ENCODE measurements at places on chromosomes 2 and 18. TPM values are rescaled to one million over a fixed set of nuclear protein-coding genes. Genes with fewer than 3 reads are reported as not detected.

ALPG gene
- total RNA-seq, result not detected

- no peaks in the 10 kb centered on the region for H3K27me3 ChIP-seq
- H3K36me3 ChIP-seq, result no peaks in the 10 kb centered on the region
- no peak for DNase-seq
- H3K4me1 ChIP-seq, result no peaks in the 10 kb centered on the region
- H3K27ac ChIP-seq, result no peak overlapping the region
Observed at GRCh38 chr2:122519366-122519765, 763.9 kb downstream of the TSN start.

MOGAT1 gene
- total RNA-seq, result not detected

DTNB gene
- 4.6 TPM for total RNA-seq

GRCh38 chr2:86622519-86623042 is 1.1 kb downstream of the RNF103 start:
- no peak for DNase-seq
- peaks cover 29% of the 10 kb centered on the region for H3K4me1 ChIP-seq
- H3K36me3 ChIP-seq, result no peaks in the 10 kb centered on the region
- H3K27ac ChIP-seq, result peak overlapping the region; percentile 99
- H3K4me3 ChIP-seq, result peak overlapping the region; percentile 88
- no peaks in the 10 kb centered on the region for H3K27me3 ChIP-seq

DNA sequence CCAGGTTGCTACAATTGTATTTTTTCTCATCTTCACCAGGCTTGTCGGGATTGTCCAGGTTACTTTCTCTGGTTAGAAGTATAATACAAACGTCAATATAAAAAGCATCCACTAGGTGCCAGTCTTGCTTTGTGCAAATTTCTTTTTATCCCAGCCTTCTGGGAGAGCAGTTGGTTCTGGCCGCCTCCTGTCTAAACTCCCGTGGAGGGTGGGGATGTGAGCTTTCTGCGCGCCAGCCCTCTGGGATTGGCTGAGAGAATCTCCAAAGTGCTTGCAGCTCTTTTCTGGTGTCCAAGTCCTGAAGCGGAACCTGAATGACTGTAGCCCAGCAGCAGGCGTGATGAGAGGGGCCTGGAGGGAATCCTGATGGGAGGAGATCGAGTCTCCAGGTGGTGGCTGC is 22.4 kb upstream of the TOGARAM2 start:
- no peaks in the 10 kb centered on the region for H3K36me3 ChIP-seq
- H3K4me1 ChIP-seq, result peaks cover 5% of the 10 kb centered on the region
- H3K4me3 ChIP-seq, result no peak overlapping the region
- no peak overlapping the region for H3K27ac ChIP-seq
- H3K27me3 ChIP-seq, result no peaks in the 10 kb centered on the region
- DNase-seq, result peak; percentile 87

POTEC gene
- total RNA-seq, result not detected

DNA sequence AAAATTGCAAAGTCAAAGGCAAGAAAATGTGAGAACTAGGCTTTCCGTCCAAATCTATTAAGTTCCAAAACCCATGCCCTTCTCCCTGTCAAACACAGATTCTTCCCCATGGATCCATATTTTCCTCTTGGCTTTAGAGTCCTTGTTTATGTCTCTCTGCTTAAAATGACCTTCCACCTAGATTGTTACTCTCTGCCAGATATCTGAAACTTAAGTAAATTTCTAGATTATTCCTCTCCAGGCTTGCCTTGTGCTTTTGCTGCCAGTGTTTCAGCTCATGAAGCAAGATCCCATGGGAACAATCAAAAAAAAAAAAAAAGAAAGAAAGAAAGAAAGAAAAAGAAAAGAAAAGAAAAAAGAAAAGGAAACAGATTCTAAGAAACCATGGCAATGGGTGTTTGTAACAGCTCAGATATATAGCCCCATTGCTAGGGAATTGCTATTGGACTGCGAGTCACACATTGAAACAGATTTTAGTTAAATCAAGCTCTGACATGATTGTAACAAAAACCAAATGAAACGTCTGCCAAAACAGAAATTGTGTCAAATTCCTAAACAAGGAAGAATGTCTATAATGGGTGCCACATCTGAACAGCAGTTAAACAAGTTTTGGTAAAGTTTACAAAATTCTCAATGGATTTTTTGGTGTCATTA is 660.7 kb upstream of the CNTNAP5 start:
- no peaks in the 10 kb centered on the region for H3K27me3 ChIP-seq
- no peak overlapping the region for H3K27ac ChIP-seq
- H3K4me3 ChIP-seq, result no peak overlapping the region
- H3K36me3 ChIP-seq, result no peaks in the 10 kb centered on the region

DNA sequence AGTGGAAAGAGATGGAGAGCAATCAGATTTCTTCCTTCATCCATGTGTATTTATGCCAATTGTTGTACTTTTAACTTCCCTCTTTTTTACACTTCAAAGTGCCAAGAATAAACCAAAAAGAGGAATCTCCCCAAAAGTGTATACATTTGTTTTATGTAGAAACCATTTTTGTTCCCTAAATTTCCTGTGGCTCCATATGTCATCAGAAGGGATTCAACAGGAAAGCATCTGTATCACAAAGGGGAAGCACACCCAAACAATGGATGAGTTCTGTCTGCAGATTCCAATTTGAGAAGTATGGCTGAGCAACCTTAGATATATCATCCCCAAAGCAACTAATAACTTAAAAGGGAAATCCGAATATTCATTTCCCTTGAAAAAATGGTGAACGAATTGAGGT is 275.0 kb downstream of the MREG start:
- H3K27me3 ChIP-seq, result no peaks in the 10 kb centered on the region
- DNase-seq, result no peak

DNA sequence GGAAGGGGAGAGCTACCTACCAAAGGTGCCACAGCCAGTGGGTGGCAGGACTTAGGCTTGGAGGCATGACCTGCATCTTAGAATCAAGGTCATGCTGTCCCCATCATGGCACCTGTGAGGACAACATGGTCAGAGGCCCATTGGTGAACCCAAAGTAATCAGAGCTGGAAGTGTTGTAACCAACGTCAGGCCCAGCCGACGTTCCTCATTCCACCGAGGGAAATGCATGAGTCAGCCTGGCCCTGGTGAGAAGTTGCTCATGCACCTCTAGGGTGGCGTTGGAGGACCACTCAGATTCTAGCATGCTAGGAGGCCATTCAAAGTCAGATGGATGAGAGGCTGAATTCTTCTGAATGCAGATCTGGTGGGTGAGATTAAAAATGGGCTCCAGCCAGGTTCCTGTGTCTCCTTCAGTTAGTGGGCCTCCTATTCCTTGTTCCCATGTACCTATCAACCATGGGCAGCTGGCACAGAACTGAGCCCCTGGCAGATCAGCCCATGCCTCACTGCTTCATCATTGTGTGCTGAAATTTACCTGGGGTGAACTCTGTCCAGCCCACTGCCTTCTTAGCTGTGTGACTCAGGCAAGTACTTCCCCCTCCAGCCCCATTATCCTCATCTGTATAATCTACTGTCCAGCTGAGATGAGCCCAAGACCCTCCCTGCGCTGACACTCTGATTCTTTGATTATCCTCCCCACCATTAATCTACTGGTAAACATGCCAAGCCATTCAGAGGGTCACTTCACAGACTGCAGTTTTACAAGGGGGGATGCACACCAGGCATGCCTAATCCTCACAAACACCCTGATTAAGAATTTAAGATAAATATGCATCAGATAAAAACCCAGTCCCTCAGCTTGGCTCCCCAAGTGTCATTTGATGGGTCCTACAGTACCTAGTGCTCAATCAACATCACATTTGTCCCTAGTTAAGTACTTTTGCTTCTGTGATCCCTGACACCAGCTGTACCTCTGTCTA is 14.0 kb downstream of the SLC14A2 start:
- no peak overlapping the region for H3K27ac ChIP-seq
- H3K27me3 ChIP-seq, result no peaks in the 10 kb centered on the region
- no peak overlapping the region for H3K4me3 ChIP-seq

DCDC2C gene
- not detected for total RNA-seq

DNA sequence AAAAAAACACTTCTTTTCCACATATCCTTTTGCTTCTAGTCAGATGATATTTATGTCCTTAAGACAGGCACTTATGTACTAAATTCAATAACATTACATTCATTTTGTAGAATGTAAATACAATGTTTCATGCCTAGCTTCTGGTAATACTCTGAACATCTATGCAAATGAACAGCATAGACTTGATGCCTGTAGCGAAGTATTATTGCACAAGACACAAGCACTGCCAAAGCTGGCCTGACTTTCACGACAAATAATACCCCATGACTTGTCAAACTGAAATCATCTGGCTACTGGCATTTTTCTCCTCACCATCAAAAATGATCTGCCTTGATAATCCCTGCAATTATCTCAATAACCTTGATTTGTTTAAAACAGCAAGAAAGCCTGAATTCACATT is 101.3 kb downstream of the L3MBTL4 start:
- no peak overlapping the region for H3K4me3 ChIP-seq
- no peaks in the 10 kb centered on the region for H3K4me1 ChIP-seq
- H3K36me3 ChIP-seq, result no peaks in the 10 kb centered on the region

TTLL4 gene
- 14.3 TPM for total RNA-seq

DNA sequence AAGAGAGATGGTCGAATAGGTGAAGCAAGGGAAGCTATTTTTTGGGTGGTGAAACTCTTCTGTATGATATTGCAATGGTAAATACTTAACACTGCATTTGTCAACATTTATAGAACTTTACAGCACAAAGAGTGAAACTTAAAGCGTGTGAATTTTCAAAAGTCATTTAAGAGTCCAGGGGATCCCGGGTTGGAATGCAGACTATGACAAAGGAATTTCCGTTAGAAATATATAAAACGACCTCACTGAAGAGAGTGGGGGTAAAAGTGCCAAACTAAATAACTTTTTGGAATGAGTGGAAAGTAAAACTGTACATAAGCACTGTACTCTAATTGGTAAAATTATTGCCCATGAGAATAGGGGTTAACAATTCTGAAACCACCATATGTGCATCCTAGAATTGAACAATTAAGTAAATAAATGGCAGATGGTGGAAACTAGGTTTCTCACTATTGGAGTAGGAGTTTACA is 191.0 kb upstream of the FN1 start:
- no peak overlapping the region for H3K4me3 ChIP-seq
- no peaks in the 10 kb centered on the region for H3K36me3 ChIP-seq
- H3K27ac ChIP-seq, result no peak overlapping the region

GRCh38 chr2:30231212-30231995 is at the start of gene LBH:
Gene LBH, plus strand, starts transcription at chr2:30231534. Its CDS starts 205 bp downstream, at chr2:30231739.
- peaks cover 18% of the 10 kb centered on the region for H3K27me3 ChIP-seq
- H3K27ac ChIP-seq, result peak within 1 kb of the TSS; percentile 62
- no peaks in the 10 kb centered on the region for H3K36me3 ChIP-seq
- H3K4me1 ChIP-seq, result peaks cover 10% of the 10 kb centered on the region
- peak; percentile 80 for DNase-seq
- H3K4me3 ChIP-seq, result peak within 1 kb of the TSS; percentile 72

COL4A3 gene
- 20.9 TPM for total RNA-seq

DNA sequence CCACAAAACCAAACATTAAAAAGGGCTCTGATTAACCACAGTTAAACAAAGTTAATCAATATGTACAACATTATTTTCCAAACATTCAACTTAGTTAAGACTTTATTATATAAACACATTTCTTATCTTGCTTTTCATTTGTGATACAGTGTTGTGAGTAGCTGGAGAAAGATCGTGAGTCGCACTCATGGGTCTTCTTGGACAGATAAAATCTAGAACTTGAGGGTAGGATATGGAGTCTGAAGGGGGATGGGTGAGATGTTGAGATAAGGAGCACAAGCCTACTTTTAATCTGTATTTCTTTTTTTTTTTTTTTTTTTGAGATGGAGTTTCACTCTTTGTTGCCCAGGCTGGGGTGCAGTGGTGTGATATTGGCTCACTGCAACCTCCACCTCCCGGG is 22.6 kb upstream of the TMEM214 start:
- no peak overlapping the region for H3K4me3 ChIP-seq
- no peaks in the 10 kb centered on the region for H3K27me3 ChIP-seq
- no peak for DNase-seq

- H3K36me3 ChIP-seq, result no peaks in the 10 kb centered on the region
- peak overlapping the region; percentile 66 for H3K4me3 ChIP-seq
Observed at GRCh38 chr2:232502911-232503808, 15.5 kb upstream of the ECEL1 start.

- H3K27ac ChIP-seq, result no peak overlapping the region
- no peaks in the 10 kb centered on the region for H3K36me3 ChIP-seq
- no peaks in the 10 kb centered on the region for H3K27me3 ChIP-seq
- no peak overlapping the region for H3K4me3 ChIP-seq
Observed at GRCh38 chr2:205188239-205189138, 493.8 kb upstream of the NRP2 start.

DNA sequence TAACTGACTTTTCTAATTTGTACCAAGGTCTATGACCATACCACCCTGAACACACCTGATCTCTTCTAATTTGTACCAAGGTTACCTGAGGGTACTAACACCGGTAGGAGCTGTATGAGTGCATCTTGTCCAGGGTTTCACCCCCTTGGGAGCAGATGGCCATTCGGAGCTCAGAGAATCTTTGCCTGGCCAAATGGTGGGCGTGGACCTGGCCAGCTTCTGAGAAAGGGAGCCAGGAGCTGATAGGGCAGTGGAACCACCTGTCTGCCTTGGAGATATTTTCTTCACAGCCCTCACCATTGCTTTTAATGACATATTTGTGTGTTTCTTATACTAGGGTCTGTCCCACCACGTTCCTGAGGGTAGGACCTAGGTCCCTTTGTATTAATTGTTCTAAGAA is 188.9 kb downstream of the LDLRAD4 start:
- H3K27ac ChIP-seq, result no peak overlapping the region
- DNase-seq, result no peak
- H3K36me3 ChIP-seq, result no peaks in the 10 kb centered on the region
- no peaks in the 10 kb centered on the region for H3K27me3 ChIP-seq

DNA sequence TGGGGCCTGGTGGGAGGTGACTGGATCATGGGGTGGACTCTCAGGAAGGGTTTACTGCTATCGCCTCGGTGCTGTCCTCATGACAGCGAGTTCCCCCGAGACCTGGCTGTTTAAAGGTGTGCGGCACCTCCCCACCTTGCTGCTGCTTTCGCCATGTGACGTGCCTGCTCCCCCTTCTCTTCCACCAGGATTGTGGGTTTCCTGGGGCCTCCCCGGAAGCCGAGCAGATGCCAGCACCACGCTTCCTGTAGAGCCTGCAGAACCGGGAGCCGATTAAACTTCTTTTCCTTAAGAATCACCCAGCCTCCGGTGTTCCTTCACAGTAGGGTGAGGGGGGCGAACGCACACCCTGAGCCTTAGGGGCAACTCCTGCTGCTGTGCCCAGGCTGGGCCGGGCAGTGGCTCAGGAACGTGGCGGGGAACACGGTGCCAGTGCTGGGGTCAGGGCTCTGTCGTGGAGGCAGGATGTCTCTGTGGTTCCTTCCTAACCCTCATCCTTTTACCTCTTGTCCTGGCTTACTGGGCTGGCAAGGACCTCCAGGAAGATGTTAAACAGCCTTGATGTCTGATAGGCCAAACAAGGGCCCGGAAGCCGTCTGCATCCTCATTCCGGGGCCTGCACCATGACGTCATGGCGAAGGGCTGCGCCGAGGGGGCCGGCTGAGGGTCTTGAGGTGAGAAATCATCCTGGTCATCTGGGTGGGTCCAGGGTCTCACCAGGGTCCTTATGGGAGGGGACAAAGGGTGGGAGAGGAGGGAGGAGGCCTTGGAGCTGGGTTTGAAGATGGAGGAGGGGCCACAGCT is 12.7 kb downstream of the NEU4 start:
- H3K36me3 ChIP-seq, result no peaks in the 10 kb centered on the region
- H3K27ac ChIP-seq, result no peak overlapping the region
- H3K4me1 ChIP-seq, result no peaks in the 10 kb centered on the region
- peaks cover 2% of the 10 kb centered on the region for H3K27me3 ChIP-seq
- peak overlapping the region; percentile 15 for H3K4me3 ChIP-seq
- no peak for DNase-seq

GRCh38 chr18:31825772-31826171 is 65.1 kb upstream of the SLC25A52 start:
- peaks cover 9% of the 10 kb centered on the region for H3K36me3 ChIP-seq
- no peak for DNase-seq
- no peak overlapping the region for H3K27ac ChIP-seq
- H3K27me3 ChIP-seq, result no peaks in the 10 kb centered on the region
- H3K4me1 ChIP-seq, result no peaks in the 10 kb centered on the region
